ENCODE measurements at places on chromosomes 4 and X.

DNA sequence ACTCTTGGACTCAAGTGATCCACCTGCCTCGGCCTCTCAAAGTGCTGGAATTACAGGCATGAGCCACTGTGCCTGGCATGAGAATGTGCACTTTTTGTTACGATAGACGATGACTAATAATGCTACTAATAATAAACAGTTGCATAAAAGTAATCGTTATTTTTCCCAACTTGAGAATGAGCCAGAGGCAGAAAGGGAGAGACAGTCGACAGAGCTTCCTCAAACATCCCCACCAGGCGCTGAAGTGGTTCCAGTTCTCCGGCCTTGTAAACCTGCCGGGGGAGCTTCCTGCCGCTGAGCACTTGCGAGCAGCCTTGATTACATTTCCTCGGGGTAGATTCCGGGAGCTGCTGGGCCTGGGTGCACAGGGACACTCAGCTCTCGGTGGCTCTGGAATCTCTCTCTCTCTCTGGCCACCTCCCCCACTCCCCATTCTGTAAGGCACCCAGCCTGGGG lies 8.9 kb upstream of the HTRA3 start:
- DNase-seq = no peak

- DNase-seq = no peak
Observed at GRCh38 chr4:151860561-151861093, 99.8 kb upstream of the GATB start.

DNA sequence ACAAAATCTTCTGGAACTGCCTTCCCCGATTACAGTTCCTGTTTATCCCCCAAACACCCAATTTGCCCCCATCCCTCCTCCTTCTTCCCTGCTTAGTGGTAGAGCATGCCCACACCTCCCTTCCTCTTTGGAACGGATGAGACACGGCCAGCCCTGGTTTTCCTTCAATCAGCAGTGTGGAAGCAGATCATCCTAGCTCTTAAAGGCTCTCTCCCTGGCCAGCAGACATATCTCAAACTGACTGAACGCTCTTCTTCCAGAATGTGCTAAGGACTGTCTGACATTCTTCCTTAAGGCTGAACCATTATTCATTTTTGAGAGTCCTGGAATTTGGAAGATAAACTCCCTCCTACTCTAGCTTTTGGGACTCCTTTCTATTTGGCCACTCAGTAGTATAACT lies 161.1 kb downstream of the TRIML1 start:
- DNase-seq = no peak

- DNase-seq = no peak
Observed at GRCh38 chr4:83605210-83605609, 69.3 kb downstream of the GPAT3 start.

DNA sequence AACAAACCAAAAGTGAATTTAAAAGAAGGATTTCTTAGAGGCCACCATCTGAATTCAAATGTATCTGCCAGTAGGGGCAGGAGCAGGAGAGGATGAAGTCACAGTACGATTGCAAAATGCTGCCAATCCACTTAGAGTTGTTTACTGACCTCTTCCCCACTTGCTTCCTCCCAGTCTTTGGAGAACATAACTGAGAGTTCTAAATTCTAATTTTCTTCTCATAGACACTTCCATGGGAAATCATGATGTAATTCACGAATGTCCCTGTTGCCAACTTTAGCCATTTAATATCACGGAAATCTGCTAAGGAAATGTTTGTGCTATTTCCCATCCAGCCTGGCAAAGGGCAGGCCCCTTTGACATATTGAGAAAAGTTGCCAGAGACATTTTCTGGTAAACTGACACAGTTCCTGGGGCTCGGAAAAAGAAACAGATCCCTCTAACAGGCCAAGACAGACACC lies 33.6 kb upstream of the NOCT start:
- DNase-seq = no peak

GRCh38 chrX:112761242-112762207 lies 79.1 kb downstream of the AMOT start:
- no peak for DNase-seq
